ENCODE measurements at places on chromosomes 16 and 17.

GRCh38 chr17:34533806-34534527 is 45.4 kb upstream of the TMEM132E start:
- DNase-seq: no peak

DNA sequence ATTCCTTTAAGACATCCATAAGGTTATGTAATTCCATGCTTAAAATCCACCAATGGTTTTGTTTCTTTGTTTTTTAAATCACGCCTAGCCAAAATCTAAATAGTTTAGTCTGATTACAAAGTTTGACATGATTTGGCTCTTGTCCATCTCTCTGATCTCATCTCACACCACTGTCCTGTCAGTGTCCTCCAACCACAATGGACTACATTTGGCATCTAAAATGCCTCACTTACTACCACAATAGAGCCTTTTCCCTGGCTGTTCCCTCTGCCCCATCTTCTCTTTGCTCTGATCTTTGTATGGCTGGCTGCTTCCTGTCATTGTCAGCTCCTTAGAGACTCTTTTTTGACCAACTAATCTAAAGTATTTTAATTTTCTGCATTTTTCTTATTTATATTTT is 157.2 kb downstream of the MYO1D start:
- no peak for DNase-seq

- no peak for DNase-seq
Observed at GRCh38 chr17:78027121-78027520, 68.6 kb downstream of the TNRC6C start.

DNA sequence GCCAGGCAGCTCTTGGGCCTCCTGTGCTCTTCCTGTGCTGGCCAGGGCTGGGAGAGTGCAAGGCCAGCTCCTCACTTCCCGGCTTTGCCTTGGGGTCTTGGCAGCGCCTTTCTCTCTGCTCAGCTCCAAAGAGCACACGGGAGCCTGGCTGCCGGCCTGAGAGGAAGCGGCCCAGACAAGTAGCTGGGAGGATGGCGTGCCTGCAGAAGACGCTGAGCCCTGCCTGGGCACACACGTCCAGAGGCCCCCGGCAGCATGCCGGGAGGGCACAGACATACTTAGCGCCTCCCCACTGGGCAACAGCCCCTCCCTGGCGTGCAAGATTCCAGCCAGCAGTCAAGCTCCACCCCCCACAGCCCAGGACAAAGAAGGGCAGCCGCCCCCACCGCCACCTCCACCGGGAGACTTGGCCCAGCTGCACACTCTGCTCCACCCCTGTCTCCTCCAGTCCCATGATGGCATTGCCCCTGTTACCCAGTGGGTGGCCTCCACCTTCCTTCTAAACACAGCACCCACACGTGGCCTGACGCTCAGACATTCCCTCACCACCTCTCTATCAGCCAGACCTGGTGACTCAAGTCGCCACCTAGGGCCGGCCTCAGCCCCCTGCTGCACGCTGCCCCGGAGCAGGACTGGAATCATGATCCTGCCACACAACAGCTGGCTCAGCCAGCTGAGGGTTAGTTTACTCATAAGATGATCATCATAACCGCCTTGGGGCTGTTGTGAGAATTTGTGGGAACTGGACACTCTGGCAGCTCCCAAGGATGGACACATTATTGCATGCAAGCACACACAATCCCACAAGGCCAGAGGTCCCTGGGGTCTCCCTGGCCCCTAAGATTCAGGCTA is 12.4 kb downstream of the SGCA start:
- DNase-seq: peak; percentile 82

GRCh38 chr16:59108374-59108773 is 374.3 kb upstream of the GOT2 start:
- no peak for DNase-seq

GRCh38 chr17:79617740-79618382 is 7.0 kb upstream of the RBFOX3 start:
- no peak for DNase-seq
